ENCODE measurements at places on chromosomes 12 and 14.

DNA sequence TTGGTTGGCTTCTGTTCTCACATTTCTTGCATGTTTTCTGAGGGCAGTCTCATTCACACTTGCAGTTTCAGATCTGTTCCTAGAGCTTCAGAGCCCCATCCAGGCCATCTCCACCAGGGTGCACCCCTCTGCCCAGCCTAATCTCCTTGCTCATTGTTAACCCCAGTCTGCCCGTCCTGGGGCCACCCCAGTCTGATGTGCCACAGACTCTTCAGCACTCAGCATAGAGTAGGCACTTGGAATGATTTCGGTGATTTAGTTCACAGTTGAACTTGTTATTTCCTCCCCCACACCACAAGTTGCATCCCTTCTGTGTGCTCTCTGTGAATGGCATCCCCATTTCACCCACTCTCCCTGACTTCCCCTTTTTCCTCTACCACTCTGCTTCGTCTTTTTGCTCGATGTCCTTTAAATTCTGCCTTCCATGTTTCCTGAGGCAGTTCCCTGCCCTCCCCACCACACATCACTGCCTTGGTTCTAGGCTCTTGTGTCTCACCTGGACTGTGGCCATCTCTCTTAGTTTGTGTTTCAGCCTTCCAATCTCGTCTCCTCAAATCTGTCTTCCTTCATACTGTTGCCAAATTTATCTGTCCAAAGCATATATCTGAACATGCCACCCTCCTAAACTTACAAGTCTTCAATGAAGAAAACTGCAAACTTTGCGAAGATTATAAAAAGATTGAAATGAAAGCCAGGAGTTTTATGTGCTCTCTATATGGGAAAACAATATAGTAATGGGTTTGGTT lies 41.5 kb downstream of the ANO6 start:
- DNase-seq: no peak

DNA sequence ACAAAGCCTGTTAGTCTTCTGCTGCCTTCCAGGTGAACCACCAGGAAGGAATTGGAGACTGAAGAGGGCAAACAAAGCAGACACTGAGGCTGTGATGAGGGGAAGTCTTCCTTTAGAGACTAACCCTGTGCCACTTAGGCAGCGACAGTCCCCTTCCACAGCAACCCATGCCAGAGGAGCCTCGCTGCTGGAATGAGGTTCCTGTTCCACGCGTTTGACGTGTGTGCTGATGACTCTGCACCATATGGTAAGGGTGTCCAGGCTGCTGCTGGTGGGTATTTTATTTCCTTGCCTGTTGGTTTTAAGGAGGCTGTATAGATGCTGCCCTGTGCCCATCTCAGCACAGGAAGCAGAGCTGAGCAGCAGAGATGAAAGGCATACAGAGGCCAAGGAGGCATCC lies 361.9 kb upstream of the FKBP4 start:
- DNase-seq: no peak

GRCh38 chr12:114658002-114658441 lies 26.0 kb downstream of the TBX3 start:
- DNase-seq: no peak

DNA sequence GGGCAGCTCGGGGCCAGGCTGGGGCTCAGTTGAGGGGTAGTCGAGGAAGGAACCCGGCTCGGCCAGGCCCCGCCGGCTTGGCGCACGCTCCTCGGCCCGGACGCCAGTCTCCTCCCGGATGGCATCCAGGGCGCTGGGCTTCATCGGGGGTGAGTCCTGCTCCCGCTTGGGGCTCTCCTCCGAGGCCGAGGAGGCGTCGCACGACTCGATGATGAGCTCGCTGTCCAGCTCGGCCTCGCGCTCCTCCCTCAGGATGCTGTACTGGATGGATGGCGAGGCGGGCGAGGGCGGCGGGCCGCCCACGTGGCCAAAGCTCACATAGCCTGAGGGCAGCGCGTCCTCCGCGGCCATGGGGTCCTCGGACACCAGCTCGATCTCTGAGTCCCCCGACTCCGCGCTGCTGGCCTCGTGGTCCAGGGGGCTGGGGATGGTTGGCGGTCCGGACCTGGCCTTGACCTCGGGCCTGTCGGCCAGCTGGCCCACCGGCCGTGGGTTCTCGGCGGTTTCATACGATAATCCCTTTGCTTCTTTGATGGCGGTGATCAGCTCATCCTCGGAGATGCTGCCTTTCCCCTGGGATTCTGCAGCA lies 143.4 kb downstream of the RTN1 start:
- DNase-seq: no peak

DNA sequence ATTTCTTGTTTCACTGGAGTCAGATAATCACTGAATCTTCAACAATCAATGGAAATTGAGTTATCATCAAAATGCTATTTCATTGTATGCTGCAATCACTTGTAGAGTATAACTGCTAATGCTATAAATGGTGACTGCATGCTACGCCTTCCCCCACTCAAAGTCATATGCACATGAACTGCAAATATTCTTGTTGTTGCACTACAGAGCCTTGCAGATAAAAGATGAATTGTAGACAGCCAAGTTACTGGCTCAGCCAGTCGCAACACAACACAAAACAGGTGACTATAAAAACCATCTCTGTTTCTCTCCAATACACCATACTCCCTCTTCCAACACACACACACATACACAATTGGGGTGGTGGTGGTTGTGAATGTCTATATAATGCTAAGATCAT lies 171.0 kb upstream of the HMGA2 start:
- DNase-seq: no peak

GRCh38 chr12:552466-552865 lies 92.7 kb downstream of the B4GALNT3 start:
- DNase-seq: no peak

DNA sequence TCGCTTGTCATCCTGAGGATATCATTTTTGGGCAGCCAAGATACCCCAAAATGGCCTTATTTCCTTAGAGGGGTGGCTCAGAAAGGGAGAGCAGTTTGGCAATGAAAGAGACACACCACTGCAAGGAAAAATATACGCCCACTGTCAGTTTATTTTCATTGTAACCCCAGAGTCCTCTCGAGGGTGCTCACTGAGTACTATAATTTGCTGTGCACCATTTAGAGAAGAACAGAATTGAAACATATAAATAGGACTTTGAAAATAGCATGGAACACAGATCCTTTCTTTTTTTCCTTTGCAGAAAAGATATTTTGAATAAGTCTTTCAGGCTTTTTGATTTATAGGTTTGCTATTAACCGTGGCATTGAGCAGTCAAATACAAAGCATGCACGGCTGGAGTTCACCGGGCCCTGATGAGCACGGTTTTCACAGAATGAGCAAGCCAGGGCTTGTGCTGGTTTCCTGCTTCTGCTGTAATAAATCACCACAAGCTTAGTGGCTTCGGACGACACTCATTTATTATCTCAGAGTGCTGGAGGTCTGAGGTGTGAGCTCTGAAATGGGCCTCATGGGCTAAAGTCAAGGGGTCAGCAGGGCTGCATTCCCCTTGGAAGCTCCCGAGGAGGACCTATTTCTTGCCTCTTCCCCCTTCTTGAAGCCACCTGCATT lies 152.3 kb downstream of the ZNF664 start:
- DNase-seq: no peak

DNA sequence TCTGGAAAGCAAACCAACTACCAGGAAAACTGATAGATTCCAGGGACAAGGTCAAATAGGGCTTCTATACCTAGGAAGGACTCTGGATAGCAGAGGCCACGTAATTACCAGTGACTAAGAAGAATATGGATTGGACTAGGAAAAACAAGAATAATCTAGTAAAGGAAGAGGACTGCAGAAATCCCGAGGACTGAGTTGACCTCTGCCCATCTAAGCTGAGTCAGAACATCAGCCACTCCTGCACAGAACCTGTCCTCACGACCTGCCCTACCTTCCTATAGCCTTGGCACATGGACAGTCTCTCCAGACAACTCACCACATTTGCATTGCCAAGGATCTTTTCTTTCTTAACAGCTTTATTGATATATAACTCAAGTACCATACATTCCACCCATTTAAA lies 2.3 kb downstream of the OR6J1 start:
- DNase-seq: no peak

- DNase-seq: no peak
Observed at GRCh38 chr14:74634481-74634880, 22.4 kb upstream of the LTBP2 start.

GRCh38 chr12:48486679-48487078 lies 4.4 kb downstream of the C12orf54 start:
- no peak for DNase-seq

DNA sequence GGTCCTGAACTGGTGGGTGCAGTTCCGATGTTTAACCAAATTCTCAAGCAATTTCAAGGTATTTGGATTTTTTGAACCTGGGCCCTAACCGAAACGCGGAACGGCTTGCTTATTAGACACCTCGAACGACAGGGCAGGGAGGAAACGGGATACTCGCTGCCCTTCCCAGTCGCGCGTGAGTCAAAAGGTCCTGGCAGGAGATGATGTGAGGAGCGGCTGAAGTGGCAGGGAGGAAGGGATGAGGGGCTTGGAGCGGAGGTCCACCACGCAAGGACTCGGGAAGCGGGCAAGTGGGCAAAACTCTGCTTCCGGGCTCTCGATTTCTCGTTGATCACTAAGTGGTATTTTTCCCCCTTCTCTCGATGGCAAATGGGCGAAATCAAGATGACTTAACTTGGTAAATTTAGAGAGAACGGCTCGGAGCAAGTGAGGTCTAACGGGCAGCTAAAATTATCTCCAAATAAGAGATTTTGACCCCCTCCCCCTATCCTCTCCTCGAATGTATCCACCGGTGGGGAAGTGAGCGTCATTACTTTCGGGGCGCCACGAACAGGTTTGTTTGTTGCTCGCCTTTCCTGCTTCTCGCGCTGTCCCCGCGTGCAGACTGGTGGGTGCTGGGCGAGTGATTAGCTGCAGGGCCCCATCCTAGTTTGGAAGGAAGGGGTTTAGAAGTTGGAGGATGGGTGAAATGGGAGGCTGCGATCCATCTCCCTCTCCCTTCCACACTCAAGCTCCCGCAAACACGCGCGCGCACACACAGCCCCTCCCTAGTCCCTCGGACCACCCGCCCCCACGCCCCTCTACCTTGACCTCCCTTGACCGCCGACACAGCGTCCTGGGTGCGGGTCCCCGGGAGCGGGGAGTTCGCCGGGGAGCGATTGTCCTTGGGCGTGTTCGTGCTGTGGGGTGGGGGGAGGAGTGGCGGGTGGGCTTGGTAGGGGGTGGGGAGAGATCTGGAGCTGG lies 986 bp upstream of the NTF3 start:
- no peak for DNase-seq

GRCh38 chr14:94110552-94111181 lies at the start of gene IFI27:
Gene IFI27 (plus strand): TSS chr14:94110736.
- no peak for DNase-seq

- no peak for DNase-seq
Observed at GRCh38 chr14:52789118-52789517, 2.3 kb downstream of the GNPNAT1 start.

DNA sequence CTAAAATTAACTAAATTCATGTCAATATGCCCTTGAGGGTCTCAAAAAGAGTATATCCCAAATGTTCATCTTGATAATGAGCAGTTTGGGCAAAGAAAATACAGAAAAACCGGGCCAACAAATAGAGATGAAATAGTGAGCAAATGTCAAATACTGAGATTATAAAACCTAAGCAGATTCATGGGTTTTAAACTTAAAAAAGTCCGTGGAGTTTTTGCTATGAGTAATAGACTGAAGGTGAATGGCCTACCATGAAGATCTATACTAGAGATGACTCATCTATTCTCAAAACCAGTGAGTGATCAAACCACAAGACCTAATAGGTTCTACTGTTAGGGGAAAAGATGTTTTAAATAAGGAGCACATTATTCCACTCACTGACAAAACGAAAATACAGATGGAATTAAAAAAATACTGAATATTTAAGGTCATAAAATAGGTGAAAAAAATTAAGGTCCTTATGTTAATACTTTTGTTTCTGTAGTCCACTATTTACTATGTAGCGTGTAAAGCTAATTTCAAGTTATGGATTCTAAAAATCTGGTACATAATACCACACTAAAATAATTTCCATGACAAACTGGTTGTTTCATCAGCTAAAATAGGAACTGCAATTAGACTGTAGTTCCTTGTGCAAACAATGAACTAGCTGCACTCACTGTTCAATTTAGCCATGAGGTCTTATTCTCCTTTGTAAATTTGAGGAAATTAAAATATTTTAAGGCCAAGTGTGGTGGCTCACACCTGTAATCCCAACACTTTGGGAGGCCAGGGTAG lies 5.0 kb downstream of the HNRNPC start:
- no peak for DNase-seq

DNA sequence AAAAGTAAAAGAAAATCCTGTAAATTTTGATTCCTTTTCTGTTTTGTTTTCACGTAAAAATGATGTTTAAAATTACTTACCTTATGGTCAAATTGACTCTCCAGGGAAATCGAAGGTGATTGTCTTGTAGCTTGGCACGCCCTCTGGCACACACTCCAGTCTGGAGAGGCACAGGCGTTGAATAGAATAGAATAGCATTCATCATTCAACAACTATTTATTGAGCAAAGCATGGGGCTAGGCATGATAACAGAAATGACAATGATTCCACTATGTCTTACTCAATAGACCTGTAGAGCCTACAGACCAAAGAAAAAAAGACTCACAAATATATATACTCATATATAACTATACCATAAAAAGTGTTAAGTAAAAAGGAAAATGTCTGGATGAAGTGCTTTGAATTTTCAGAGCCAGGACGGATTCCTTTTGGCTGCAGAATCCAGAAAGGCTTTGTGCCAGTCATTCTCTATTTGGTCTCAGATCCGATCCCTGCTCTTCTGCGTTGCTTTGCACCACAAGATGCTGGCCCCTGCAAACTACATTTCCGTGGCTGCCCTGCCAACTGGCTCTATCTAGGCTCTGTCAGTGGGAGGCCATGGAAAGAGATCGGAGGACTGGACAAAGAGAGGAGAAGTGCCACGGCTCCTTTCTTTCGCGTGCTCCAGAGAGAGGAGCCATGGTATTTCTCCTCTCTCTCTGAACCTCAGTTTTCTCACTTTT lies 231.8 kb downstream of the CRADD start:
- DNase-seq: no peak

DNA sequence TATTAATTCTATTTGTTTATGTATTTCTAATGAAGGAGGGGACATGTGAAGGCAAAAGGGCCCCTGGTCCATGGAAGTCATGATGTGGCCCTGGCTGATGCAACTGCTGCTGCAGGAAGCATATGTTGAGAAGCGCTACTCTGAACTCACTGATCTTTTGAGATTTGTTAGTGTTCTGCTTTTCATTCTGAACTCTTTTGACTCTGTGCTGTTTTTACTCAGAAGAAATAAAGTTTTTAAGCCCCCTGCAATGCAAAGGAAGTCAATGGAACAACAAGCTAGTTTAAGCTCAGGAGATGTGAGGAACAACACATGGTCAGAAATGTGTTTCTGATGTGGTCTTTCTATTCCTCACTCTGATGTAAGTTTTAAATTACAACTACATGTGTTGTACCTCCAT lies 88.9 kb upstream of the BTG1 start:
- DNase-seq: no peak

- DNase-seq: no peak
Observed at GRCh38 chr12:11787933-11788849, 138.7 kb downstream of the ETV6 start.

- DNase-seq: no peak
Observed at GRCh38 chr12:130911193-130911592, 39.3 kb downstream of the RAN start.
